Breast epithelium (tissue), 4 donors: ENCODE measurements at places on chromosomes 12 and 14. TPM values are rescaled to one million over a fixed set of nuclear protein-coding genes. Genes with fewer than 3 reads are reported as not detected.

DNA sequence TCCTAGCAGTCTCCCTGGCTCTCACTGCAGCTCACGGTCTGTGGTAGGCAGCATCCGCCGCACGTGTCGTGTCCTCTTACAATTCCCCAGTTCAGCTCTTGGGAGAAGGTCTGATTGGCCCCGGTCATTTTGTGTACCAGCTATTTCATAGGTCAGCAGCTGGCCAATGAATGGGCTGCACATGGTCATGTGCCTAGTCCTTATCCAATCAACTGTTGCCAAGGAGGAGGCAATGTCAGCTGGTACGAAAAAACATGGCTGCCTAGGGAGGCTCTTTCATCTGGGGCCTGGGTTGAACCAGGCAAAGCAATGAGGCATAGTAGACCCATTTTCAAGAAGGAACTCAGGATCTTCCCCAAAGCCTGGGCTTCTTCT is 46.1 kb downstream of the RNFT2 start:
- no peaks in the 10 kb centered on the region for H3K4me1 ChIP-seq
- no peak for DNase-seq
- no peak overlapping the region for H3K4me3 ChIP-seq
- H3K36me3 ChIP-seq, result no peaks in the 10 kb centered on the region

The LRRIQ1 gene
- total RNA-seq, result 0.16 TPM

The P2RX2 gene
- total RNA-seq, result 0.48 TPM

DNA sequence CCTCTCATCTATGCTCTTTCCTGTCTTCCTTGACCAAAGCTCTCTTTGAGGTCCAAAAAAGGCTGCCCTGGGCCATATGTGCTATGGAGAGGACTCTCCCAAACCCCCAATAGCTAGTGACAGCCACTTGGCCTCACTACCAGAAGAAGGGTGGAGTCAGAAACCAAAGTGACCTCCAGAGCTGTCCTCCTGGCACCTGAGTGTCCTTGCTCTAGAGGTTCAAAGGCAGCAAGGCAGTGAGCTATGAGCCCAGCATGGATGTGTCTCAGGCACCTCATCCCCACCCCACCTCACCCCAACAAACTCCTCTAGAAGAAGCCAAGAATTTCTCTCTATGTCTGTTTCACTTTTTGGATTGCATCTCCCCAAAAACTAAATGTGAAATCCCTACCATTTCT is 4.1 kb upstream of the AQP5 start:
- no peak overlapping the region for H3K27ac ChIP-seq
- no peak for DNase-seq
- H3K4me3 ChIP-seq, result no peak overlapping the region
- no peaks in the 10 kb centered on the region for H3K36me3 ChIP-seq

The CCDC177 gene
- total RNA-seq, result not detected

DNA sequence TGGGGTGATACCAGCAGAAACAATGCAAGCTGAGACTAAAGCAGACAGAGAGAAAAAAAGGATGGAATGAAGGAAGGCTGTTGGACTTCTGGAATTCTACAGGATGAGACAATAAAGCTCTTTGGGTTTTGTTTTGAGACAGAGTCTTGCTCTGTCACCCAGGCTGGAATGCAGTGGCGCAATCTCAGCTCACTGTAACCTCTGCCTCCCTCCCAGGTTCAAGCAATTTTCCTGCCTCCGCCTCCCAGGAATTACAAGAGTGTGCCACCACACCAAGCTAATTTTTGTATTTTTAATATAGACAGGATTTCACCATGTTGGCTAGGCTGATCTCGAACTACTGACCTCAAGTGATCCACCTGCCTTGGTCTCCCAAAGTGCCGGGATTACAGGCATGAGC is 115.4 kb downstream of the EXOC5 start:
- no peak overlapping the region for H3K4me3 ChIP-seq
- no peak overlapping the region for H3K27ac ChIP-seq
- H3K27me3 ChIP-seq, result no peaks in the 10 kb centered on the region
- no peak for DNase-seq
- H3K4me1 ChIP-seq, result no peaks in the 10 kb centered on the region
- H3K36me3 ChIP-seq, result no peaks in the 10 kb centered on the region

The TTC9 gene
- 7.5 TPM for total RNA-seq

GRCh38 chr12:92369636-92370035 is 224.0 kb upstream of the BTG1 start:
- no peak overlapping the region for H3K4me3 ChIP-seq
- no peak overlapping the region for H3K27ac ChIP-seq
- H3K27me3 ChIP-seq, result no peaks in the 10 kb centered on the region
- no peaks in the 10 kb centered on the region for H3K36me3 ChIP-seq
